H4 (cell line): ENCODE measurements at places on chromosomes 6 and 20. TPM values are rescaled to one million over a fixed set of nuclear protein-coding genes. Genes with fewer than 3 reads are reported as not detected.

KCNB1 gene
- total RNA-seq, result 0.02 TPM in 1 of 2 replicates, not detected in the other

CUTA gene
- 183 and 222 TPM in 2 replicates for total RNA-seq

RIMS1 gene
- 4.4 and 6.7 TPM in 2 replicates for total RNA-seq

ULBP3 gene
- 7.6 and 8.5 TPM in 2 replicates for total RNA-seq

REM1 gene
- not detected in 2 replicates for total RNA-seq

RAET1E gene
- not detected in 2 replicates for total RNA-seq

JPH2 gene
- 0.15 TPM in 1 of 2 replicates, not detected in the other for total RNA-seq

TREM2 gene
- 0.27 TPM in 1 of 2 replicates, not detected in the other for total RNA-seq

SOX4 gene
- 29.5 and 30.4 TPM in 2 replicates for total RNA-seq

ALDH5A1 gene
- 1.7 and 2.0 TPM in 2 replicates for total RNA-seq

EMILIN3 gene
- total RNA-seq, result not detected in 2 replicates

HLA-DQA1 gene
- not detected in 2 replicates for total RNA-seq

SLC26A8 gene
- 0.04 TPM in 1 of 2 replicates, not detected in the other for total RNA-seq

PBOV1 gene
- total RNA-seq, result not detected in 2 replicates

GCNT2 gene
- 5.4 and 6.8 TPM in 2 replicates for total RNA-seq

CYP21A2 gene
- 0.48 TPM in 1 of 2 replicates, not detected in the other for total RNA-seq

SH3BGRL2 gene
- total RNA-seq, result 3.0 and 4.1 TPM in 2 replicates

ABHD16B gene
- not detected in 2 replicates for total RNA-seq

SLC35D3 gene
- total RNA-seq, result not detected in 2 replicates

MAP7 gene
- total RNA-seq, result 1.0 and 1.3 TPM in 2 replicates

VARS2 gene
- total RNA-seq, result 10.5 and 17.6 TPM in 2 replicates

TNXB gene
- 0.06 and 0.29 TPM in 2 replicates for total RNA-seq

OPN5 gene
- total RNA-seq, result 0.17 TPM in 1 of 2 replicates, not detected in the other

TFAP2A gene
- 5.0 and 5.4 TPM in 2 replicates for total RNA-seq
